ENCODE measurements at places on chromosomes 2 and 18.

DNA sequence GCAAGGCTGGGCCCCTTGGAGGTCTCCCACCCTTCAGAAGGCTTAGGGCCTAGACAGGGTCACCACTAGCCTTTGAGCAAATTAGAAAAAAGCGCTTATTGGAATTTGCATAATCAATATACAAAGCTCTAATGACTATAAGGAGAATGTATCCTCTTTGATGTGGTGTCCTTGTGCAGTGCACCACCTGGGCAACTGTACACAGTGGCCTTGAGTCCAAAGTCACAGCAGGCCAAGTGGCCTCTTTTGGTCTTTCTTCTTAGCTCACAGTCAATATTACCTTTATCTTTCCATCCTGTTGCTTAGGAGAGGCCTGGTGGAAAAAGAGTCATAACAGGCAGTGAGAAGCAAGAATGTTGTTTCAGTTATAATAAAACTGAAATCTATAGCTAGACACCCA is 19.7 kb upstream of the ST3GAL5 start:
- DNase-seq, result no peak

DNA sequence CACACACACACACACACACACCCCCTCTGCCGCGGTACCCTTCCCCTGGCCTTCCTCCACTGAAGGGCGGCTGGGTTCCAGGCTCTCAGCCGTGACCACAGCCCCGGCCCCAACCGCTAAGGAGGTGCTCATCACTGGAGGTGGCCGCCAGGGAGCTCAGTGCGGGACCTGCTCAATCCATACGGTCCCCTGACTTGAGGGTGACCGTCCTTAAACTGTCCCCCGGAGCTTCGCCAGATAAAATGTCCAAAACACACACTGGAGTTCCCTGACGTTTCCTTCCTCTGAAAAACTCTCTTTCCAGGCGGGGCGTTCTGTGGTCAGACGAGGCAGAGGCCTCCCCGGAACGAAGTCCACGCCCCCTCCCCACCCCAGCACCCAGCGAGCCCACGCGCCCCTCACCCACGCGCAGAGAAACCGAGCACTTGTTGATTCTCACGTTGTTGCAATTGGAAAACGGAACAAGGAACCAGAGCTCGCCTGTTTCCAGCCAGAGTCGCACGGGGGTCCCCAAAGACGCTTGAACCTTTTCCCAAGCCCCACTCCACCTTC is 1.4 kb downstream of the MBP start:
- DNase-seq, result no peak

DNA sequence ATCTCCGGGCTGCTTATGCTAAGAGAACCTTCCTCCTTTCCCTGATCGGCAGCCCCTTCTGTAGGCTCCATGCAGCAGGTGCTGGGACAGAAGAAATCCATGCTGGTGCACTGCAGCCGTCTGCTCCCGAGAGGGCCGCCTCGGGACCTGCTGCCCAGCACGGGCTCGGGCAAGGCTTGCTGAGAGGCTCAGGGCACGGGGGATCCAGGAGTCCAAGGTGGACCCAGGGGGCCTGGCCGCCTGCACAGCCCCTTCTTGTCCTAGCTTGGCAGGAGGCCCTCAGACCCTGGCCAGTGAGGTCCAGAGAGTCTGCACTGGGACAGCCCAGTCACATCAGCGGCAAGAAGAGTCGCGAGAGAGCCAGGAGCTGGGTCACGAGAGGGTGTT is 13.3 kb upstream of the DUSP2 start:
- no peak for DNase-seq

DNA sequence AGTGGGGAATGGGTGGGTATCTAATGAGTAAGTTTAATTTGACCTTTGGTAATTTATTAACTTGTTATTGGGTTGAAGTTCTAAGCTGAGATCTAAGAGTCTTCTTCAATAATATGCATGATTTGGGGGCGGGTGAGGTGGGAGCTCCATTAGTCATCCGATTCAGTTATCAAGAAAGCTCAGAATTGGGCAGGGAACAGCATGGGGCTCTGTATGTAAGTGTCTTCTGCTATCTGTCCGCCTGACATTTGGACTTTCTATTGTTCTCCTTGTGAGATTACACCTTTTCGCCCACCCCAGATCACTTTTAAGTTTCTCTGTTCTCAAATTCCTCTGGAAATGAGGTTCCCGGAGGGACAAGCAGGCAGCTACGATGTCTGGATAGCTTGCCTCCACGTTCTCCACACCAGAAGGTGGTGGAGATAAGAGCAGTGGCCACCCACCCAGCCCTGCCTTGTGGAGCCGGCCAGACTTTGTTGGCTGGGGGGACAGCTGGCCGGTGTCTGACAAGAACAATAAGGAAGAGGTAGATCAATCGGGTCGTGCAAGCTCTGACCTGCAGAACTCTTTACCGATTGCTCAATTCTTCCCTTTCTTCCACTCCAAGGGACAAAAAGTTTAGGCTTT is 75.5 kb upstream of the GATA6 start:
- DNase-seq, result no peak

DNA sequence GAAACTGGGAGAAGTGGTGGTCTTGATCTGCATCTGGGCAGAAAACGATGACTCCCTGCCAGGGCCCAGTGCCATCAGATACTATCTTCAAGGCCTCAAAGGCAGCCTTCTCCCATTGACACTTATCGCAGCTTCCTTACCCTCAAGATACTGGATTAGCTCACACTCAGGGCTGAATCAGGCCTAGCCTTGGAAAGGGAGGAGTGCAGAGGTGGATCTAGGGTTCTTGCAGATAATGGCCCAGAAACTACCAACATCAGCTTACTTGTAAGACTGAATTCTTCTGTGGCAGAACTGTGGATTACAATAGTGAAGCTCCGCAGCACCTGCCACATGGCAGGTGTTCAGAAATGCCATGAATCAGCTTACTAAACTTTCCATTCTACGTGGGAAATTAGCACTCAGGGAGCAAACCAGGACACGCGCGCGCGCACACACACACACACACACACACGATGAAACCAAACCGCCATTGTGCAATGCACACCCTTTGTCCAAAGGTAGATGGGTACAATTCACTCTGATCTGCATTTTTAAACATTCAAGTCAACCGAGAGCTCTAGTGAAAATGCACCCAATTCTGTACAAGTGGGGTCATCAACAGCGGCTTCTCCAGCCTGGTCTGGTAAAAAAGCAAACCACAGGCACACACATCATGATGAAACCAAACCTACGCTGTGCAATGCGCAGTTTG is 26.3 kb upstream of the TMEM182 start:
- no peak for DNase-seq

DNA sequence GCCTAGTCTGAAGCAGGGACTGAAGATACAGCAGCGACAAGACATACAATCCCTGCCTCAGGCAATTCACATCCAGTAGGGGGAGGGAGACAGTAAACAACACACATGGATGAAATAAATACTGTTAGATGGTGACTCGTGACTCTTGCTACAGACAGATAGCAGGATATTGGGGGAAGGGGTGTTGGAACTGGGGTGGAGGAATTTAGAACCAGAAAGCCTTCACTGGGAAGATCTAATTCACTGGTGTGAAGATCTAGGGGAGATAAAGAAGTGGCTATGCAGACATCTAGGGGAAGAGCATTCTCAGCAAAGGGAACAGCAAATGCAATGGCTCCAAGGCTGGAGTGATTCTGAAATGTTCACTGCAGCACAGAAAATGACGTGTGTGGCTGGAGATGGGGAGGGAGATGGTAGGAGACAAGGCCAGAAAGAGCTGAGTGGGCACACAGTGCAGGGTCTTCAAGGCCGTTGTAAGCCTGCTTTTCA is 52.6 kb upstream of the TMEM163 start:
- DNase-seq, result no peak

DNA sequence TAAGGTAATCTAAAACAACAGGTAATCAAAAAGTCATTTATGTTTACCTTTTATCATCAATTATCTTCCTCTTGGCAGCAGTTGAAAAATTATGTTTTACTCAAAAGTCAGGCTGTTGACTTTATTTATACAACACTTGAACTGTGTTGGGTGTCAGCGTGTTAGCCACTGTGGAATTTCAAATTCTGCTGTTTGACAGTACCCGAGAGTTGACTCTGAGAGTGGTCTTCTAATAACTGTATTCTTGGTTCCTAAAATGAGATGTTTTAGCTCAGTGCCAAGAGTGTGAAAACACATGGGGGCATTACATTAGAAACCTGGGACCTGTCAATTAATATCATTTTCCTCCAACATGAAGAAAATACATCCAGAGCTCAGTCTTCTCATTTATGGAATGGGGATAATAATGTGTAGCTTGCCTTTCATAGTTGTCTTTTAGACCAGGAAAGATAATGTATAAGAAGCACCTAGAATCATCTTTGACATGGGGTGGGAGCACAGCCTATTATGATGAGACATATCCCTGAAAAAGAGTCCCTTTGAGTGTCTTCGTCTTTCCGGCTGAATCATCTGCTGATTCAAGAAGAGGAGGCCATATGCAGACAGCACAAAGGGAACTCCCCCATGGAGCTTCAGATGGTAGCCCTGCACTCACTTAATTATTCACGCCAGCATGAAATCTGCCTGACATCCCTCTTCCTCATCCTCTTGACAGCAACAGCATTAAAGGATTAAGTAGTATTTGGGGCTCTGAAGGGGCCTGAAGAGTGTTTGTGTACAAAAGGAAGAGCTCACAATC is 89.1 kb downstream of the AFF3 start:
- no peak for DNase-seq

DNA sequence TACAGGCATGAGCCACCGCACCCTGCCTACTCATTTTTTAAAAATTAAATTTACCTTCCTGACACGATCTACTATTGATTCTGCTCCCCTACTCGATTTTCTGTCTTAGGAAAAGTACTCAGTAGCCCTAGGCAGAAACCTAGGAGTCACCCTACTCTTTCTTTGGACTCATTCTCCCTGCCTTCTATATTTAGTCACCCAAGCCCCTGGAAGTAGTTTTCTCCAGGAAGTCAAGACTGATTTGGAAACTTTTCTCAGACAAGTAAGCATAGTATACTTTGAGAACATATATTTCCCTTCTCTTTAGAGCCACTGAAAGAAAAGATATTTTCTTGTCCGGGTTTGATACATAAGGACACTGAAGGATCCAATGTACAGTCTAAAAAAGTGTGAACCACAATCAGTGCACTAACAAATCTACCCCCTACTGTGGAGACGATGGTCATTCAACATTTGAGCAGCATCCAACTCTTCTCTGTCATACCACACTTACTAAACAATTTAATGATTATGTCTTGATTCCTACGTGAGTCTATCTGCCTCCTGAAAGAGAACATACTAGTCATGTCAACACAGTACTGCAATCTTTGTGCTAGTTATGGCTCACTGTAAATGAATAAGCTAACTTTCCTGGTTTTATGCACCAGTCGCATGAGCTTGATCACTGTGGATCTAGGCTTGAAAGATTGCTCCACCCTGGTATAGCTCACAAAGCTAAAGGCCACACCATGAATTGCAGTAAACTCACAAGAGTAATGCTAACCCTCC is 19.8 kb downstream of the YWHAQ start:
- DNase-seq, result no peak

GRCh38 chr2:101036562-101036961 is 34.5 kb downstream of the RPL31 start:
- no peak for DNase-seq

DNA sequence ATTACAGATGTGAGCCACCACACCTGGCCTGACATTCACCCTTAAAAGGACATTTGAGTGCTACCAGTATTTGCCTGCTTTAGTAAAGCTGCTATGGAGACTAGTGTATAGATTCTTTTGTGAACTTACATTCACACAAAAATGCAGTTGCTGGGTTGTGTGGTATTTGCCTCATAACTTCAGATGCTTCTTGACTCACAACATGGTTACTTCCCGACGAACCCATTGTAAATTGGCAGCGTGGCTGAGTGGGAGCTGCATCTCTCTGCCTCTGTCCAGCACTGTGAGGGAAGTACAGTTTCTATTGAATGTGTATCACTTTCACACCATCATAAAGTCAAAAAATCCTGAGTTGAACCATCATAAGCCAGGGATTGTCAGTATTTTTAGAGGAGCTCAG is 56.9 kb downstream of the RRM2 start:
- DNase-seq, result no peak

GRCh38 chr2:219356834-219357233 is 24.3 kb upstream of the RESP18 start:
- no peak for DNase-seq

- no peak for DNase-seq
Measured at GRCh38 chr18:57294547-57294946, 57.8 kb upstream of the ST8SIA3 start.

- DNase-seq, result no peak
Measured at GRCh38 chr2:238406221-238406997, 20.3 kb upstream of the ASB1 start.

DNA sequence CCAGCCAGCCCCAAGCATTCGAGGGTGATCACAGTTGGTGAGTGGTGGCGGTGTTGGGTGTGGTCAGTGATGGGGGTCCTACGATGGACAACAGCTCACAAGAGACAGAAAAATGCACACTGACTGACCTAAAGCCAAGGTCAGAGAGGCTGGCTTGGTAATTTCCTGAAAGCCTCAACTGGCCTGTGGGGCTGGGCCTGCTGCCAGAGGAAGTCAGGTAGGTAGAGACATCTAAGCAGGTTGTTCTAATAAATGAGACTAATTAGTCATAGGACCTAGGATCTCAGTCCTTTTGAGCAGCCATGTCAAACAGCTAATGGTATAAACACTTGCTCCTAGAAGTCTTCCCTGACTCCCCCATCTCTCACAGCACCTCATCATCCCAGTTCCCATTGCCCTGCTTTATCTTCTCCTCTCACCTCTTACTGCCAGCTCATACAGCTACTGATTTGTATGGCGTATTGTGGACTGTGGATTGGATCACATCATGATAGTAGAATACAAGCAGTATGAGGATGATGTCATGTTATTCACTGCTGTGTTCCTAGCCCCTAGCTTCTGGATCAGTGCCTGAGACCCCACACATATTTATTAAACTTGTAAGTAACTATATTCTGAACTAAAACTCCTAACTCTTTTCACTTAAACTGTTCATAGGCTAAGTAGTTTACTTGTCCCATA is 262.9 kb upstream of the KLHL29 start:
- DNase-seq, result no peak

- DNase-seq, result no peak
Measured at GRCh38 chr2:105556366-105556765, 157.5 kb upstream of the FHL2 start.

GRCh38 chr2:241816431-241817121 is 7.6 kb downstream of the NEU4 start:
- no peak for DNase-seq

- DNase-seq, result no peak
Measured at GRCh38 chr2:221399183-221399582, 172.9 kb downstream of the EPHA4 start.

GRCh38 chr2:63522950-63523349 is 65.3 kb downstream of the WDPCP start:
- no peak for DNase-seq

GRCh38 chr2:85444629-85445172 is 26.2 kb downstream of the SH2D6 start:
- DNase-seq, result no peak

DNA sequence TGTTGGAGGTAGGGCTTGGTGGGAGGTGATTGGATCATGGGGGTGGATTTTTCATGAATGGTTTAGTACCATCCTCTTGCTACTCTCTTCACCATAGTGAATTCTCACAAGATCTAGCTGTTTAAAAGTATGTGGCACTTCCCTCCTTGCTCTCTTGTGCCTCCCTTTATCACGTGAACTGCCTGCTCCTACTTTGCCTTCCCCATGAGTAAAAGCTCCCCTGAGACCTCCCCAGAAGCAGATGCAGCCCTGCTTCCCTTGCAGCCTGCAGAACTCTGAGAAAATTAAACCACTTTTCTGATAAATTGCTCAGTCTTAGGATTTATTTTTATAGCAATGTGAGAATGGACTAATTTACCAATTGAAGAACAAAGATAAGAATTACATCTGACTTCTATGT is 223.1 kb downstream of the RNF144A start:
- DNase-seq, result no peak

Data from DMS 273 treated with DMSO at 0.1 percent for 48 hours (cell line).